SK-MEL-5 (cell line): ENCODE measurements at places on chromosomes 7 and 10. TPM values are rescaled to one million over a fixed set of nuclear protein-coding genes. Genes with fewer than 3 reads are reported as not detected.

DNA sequence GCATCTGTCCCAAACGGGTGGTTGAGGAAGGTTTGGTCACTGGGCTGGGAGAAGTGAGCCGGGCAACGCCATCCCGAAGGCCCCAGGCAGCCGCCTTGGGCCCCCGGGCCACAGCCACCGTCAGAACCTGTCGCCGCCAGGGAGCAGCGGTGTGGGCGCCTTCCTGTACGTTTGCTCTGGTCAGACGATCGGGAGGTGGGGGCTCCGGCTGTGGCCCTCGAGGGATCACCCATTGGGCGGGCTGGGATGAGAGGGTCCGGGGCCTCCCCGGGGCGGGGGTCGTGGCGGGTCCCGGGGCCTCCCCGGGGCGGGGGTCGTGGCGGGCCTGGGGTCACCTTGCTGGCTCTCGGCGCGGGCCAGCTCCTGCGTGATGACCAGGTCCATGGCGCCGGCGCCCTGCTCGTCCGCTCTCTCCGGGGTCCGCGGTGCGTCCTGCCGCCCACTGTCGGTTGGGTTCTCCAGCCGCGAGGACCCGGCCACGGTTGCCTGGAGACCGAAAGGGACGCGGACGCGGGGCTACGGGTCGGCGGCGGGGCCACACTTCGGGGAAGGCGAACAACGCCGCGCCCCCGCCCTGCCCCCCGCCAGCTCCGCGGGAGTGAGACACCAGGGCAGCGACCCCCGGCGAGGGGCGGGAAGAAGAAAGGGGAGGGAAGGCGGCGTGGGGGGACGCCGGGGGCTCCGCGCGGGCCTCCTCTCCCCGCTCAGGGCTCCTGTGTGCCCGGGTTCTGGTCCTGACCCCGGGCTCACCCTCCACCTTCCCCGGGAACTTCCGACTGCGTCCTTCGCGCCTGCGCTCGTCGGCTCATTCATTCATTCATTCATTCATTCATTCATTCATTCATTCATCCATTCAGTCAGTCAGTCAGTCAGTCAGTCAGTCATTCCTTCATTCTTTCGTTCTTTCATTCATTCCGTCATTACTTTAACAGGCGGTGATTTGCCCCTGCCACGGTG is at the start of gene CFAP46:
TSS of gene CFAP46 (minus strand) at position 470 of the 957 bp plus-strand sequence. CDS start at position 384, 86 bp downstream.
- peak; percentile 43 for DNase-seq

- no peak for DNase-seq
These were observed 110.6 kb downstream of the OAT start for GRCh38 chr10:124308056-124308645.

DNA sequence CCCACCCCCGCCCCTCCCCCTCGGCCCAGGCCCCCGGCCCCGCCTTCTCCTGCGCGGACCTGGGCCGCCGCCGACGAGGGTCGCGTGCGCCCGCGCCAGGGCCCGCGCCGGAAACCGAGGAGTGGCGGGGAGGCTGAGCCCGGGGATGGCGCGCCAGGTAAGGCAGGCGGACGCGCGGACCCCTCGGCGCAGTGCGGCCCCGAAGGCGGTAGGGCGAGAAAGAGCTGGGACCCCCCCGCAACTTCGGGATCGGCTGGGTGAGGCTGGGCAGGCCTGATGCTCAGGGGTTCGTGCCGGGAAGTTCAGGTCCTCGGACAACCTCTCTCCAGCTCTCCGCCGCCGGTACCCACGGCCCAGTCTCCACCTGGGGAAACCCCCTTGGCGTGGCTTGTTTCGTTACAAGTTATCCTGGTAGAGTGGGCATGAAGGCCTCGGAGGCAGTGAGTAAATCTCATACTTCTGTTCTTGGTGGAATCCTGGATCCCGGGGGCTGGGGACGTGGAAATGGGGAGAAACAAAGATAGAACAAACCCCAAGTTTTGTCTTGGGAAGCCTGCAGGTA is 58.4 kb downstream of the ZNF467 start:
- no peak for DNase-seq

DNA sequence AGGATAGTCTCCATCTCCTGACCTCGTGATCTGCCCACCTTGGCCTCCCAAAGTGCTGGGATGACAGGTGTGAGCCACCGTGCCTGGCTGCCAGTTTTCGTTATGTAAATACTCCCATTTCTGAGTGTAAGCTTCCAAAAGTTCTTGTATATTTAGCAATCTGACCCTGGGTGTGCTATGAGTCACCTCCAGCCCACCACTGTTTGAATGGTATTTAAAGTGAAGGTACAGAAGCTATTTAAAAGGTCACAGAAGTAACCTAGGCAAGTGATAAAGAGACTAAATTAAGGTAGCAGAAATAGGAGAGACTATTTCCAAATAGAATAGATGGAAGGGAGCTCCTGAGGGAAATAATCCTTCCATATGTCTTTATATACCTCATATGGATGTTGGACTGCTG is 3.9 kb upstream of the ANKRD7 start:
- DNase-seq, result no peak

DNA sequence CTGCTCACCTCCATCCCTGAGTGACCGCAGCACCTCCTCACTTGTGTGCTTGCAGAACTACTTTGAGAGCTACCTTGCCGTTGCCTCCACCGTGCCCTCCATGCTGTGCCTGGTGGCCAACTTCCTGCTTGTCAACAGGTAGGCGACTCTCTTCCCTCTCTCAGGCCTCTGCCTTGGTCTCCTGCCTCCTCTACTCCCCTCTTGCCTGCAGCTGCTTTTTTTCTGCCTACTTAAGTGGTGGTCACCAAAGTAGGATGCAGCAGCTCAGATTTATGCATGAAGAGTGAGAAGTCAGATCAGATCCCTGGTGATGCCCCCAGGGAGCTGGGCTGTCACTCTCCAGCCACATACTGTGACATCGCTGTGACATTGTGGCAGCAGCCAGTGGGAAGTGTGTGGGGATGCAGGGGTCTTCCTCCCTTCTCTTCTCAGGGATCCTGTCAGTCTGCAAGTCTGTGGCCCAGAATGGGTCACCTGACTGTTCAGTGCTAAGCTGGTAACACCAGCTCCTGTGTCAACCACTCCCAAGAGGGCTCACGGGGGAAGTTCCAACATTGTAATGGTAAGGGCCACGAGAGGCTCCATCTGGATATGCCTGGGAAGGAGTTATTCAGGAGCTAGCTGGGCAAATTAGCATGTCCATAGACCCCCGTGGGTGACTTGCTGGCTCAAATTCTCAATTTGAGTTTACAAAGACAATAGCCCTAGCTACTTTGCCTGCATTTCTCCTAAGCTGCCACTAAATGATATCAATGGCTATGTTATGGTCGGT is 25.3 kb downstream of the SLC29A3 start:
- DNase-seq, result no peak

- DNase-seq, result no peak
These were observed 42.4 kb downstream of the CABCOCO1 start for GRCh38 chr10:61705022-61705613.

DNA sequence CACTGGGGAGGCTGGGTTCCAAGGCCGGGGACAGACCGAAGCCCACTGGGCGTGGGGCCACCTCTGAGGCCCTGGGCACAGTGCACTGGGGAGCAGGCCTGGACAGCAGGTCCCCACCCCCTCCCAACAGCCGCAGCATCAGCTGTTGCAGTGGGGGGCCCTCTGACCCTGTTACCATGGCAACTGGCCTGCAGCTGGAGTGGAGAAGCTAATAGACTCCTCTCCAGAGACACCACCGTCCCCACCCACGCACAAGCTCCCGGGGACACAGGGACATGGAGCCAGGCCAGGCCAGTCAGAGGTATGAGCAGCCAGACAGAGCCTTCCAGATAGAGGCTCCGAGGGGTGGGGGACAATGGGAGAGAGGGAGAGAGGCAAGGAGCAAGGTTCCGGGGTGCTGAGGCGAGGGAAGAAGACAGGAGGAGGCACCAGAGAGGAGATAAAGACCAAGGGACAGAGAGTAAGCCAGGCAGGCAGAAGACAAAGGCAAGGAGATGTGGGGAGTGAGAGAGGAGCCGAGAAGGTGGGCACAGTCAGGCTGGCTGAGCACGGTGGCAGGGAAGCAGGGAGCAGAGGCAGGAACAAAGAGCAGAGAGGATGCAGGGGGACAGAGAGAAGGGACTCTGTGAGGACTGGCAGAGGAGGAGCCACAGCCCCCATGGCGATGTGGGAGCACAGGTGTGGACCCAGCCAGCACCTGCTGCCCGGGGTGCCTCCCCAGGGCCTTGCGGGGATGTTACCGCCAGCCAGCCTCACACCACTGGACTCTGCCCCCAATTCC is 6.7 kb downstream of the KCNH2 start:
- DNase-seq, result no peak

DNA sequence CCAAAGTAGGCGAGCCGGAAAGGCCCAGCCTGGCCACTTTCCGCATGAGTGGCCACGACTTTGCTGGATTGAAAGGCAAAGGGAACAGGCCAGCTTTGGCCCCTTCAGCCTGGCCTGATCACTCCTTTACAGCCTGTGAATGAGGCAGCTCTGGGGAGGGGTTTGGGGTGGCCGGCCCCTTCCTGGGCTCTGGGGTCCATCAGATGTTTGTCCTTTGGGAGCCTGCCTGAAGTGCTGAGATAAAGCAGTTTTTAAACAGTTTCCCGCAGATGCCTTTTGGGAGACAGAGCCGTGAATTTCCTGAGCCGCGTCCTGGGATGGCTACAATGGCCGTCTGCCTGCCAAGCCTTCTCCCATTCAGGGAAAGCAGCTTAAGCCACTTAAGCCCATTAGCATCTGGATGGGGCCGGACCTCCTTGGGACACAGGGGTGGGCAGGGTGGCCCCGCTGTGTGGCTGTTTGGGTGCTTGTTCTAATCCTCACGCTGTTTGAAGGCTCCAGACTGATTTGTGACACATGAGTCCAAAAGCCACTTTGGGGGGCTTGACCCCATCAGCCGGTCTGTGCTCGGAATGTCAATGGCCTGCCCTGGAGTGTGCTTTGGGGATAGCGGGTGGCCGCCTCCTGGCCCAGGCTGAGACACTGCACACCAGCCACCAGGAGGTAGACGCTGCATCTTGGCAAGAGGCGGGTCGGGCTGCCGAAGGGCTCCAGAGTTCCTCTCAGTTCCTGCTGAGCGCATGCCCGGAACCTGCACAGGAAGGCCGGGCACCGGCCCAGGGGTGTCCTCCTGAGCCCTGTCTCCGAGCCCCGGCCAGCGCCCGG is 38.9 kb downstream of the NKX6-2 start:
- DNase-seq, result no peak

GRCh38 chr7:109641445-109641844 is 1071.8 kb downstream of the DNAJB9 start:
- no peak for DNase-seq

DNA sequence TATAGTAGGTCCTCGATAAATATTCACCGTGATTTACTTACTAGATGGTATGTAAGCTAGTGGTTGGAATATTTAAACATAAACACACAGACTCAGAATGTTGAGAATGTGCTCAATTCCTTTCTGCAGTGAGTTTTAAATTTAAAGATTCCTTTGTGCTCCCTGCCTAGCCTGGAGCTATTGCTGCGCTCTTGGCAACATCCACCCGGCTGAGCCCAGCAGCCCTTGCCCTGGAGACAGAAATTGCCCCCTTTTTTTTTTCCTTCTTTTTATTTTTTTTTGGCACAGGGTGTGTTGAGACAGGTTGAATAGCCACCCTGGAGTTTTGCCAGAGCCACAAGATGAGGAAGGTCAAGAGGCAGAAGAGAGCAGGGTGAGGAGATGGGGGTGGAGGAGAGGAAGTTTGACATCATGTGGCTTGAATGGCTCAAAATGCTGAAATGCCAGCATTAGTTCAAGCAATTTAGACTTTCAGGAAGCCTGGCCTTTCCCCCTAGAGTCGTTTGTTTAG is 180.8 kb downstream of the PRKCQ start:
- DNase-seq, result peak; percentile 59

GRCh38 chr10:34102893-34103506 is 712.1 kb downstream of the PARD3 start:
- DNase-seq, result no peak

DNA sequence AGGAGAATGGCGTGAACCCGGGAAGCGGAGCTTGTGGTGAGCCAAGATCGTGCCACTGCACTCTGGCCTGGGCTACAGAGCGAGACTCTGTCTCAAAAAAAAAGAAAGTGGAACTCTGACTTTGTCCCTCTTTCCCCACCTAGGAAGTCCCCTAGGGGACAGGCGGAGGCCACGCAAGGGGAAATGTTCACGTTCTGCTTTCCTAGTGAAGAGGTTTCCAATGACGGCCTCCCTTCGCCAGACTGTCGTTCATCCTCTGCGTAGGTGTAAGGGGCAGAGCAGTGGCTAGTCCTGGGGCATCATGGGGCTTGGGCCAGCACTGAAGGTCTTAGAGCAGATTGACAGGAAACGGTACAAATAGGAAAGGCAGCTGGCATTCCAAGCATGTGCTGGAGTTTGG is 30.6 kb downstream of the SUFU start:
- no peak for DNase-seq

GRCh38 chr7:11193888-11194287 is 220.2 kb downstream of the PHF14 start:
- no peak for DNase-seq

GRCh38 chr7:70789481-70790214 is 342.3 kb upstream of the GALNT17 start:
- no peak for DNase-seq

- no peak for DNase-seq
These were observed 473.0 kb downstream of the GALNT17 start for GRCh38 chr7:71604818-71605414.

GRCh38 chr10:23994459-23995046 is 214.4 kb upstream of the KIAA1217 start:
- peak; percentile 68 for DNase-seq

HOXA5 gene
- 6.5 and 10.3 TPM in 2 replicates for total RNA-seq

HIPK2 gene
- 16.1 and 21.2 TPM in 2 replicates for total RNA-seq

NEUROG3 gene
- total RNA-seq, result not detected in 2 replicates

SUGCT gene
- 14.4 and 14.6 TPM in 2 replicates for total RNA-seq

NPY gene
- total RNA-seq, result not detected in 2 replicates
